HCEC 1CT (cell line): ENCODE measurements at places on chromosomes 16 and 17.

GRCh38 chr16:89705006-89705405, 3.5 kb upstream of the SPATA2L start:
- DNase-seq, result no peak

DNA sequence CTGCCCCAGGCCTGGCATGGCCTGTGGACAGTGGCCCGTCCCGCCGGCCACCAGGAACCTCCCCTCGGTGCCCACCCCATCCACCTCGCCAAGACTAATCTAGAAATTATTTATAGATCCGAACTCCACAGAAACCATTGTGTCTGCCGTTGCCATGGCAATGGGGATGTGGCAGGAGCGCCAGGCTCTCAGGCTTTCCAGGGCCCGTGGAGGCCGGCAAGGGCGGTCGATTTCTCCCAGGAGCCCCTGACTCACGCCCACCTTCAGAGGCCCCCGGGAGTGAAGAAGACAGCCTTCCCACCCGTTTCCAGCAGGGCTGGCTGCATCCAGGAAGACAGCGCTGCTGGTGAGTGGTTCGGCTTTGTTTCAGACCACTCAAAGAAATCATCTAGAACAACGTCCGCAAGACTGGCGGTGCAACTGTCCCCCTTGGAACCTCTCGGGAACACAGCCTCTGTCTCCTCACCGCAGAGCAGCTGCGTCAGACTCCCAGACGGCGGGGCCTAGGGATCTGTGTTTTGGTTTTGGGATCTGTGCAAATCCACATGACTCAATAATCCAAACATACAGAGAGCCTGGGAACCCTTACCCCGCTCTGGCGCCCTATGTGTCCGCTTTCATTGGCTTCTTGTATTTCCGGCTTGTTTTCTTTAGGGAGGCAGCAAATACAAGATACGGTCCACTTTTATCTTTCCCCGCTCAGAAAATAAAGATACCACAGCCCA, 48.5 kb upstream of the ZCCHC14 start:
- peak; percentile 80 for DNase-seq

- DNase-seq, result peak; percentile 93
These were observed 23.2 kb downstream of the MAP3K14 start for GRCh38 chr17:45293413-45294211.

- DNase-seq, result no peak
These were observed 40.5 kb downstream of the DHRS7B start for GRCh38 chr17:21167303-21167702.

DNA sequence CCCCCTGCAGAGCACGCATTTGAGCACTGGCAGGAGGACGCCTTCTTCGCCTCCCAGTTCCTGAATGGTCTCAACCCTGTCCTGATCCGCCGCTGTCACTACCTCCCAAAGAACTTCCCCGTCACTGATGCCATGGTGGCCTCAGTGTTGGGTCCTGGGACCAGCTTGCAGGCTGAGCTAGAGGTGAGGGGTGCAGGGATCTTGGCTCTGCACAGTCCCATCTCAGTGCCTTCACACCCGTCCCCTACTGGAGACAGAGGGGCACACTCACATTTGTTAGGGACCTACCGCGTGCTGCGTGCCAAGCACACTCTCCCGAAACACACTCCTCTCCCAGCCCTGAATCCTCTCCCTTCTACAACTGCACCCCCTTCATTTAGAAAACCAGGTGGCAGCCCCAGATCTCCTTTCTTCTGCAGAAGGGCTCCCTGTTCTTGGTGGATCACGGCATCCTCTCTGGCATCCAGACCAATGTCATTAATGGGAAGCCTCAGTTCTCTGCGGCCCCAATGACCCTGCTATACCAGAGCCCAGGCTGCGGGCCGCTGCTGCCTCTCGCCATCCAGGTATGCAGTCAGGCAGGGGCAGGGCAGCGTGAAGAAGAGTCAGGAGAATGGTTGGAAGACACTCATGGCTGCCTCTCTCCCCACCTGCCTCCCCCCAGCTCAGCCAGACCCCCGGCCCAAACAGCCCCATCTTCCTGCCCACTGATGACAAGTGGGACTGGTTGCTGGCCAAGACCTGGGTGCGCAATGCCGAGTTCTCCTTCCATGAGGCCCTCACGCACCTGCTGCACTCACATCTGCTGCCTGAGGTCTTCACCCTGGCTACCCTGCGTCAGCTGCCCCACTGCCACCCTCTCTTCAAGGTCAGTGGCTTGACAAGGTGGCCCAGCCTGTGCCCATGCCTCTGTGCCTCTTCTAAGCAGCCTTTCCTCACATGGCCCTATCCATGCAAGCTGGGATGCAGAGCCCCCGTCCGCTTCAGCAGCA, 6.3 kb downstream of the ALOX15B start:
- no peak for DNase-seq

- no peak for DNase-seq
These were observed 60.7 kb upstream of the SREBF1 start for GRCh38 chr17:17897442-17897841.

DNA sequence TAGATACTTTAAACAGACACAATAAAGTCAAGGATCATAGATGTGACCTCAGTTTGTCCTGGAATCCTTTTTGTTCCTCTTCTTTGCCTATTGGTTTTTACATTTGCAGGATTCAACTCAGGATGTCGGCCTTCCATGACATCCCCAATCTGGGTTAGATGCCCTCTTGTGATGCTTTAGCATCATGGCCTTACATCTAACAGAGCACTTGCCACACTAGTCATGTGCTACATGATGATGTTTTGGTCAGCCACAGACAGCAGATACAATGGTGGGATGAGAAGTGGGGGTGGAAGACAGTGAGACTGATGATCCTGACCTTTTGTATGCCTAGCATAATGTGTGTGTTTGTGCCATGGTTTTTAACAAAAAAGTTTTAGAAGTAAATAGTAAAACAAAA, 1.8 kb upstream of the SYNRG start:
- no peak for DNase-seq

DNA sequence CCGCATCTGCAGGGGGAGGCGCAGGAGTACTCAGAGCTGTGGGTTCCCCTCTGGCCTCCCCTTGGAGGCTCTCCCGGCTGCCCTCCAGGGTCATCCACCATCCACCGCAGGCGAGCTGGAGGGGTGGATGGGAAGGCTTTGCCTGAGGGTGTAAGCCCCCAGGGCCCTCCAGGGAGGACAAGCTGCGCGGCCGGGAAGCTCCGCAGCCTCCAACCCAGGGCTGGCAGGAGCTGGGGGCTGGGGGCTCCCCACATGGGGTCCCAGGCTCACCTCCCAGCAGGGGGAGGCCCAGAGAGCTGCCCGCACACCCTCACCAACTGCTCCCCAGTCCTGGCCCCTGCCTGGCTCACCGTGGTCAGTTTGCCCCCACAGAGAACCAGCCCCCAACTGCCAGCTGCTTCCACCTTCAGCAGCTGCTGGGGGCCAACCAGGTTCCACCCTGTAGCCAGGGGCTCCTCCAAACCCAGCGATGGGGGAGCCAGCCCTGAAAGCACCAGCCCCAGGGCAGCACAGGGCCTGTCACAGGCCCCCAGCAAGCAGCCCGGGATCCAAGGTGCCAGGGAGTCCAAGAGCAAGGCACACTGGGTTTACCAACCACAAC, 19.8 kb upstream of the CHMP6 start:
- no peak for DNase-seq

DNA sequence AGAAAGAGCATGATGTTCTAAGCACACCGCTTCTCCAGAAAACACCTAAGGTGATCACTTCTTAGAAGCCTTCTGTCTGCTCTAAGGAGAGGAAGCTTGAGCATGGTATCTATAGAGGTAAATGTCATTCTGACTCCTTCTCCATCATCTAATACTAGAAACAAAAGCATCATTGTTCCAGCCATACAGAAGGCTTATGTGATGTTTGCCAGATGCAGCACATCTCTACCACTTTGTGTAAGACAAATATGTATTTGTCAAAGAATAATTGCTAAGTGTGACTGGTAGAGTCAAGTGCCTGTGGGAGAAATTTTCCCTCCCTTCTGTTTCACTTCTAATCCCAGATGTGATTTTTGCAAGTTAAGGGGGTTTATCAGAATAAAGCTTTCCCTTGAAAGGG, 217.1 kb downstream of the HS3ST3A1 start:
- DNase-seq, result no peak

- DNase-seq, result peak; percentile 54
These were observed 6.2 kb downstream of the PSMD12 start for GRCh38 chr17:67359960-67360791.

DNA sequence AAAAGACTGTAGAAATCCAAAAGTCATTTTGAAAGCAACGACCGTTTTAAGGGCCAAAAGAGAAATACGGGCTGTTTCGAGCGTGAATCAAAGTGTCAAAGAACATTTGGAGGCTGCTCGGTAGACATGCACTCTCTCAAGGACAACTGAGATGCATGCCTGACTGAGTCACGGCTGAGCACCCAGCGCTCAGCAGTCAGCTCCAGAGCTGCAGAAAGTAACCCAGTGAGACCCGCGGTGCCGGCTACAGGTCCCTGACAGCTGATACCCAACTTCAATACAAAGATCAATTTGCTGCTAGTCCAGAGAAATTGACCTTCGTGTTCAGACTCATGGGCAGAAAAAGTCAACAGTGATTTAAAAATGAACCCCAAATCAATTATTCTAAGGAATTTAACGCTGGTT, 214.9 kb downstream of the STX8 start:
- peak; percentile 81 for DNase-seq

DNA sequence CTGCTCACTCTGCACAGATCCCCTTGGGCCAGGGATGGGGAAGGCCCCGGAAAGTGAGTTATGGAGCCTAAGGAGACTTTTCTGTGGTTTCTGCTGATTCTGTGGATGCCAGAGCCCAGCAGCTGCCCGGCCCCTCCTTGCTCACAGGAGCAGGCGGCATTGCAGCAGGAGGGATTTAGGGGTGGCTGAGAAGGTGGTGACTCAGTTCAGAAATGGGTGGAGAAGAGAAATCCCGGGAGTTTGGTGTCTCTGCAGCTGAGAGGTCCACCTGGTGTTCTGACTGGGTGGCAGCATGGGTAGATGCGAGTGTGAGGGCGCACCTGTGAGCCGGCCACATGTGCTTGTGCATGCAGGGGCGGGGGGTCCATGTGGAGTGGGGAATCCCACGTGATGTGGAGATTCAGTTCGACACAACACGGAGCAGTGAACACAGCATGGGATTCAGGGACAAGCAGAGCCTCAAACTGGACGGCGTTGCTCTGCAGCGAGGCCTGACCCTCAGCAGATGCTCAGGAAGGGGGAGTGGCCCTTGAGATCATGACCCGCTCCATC, 16.0 kb upstream of the SPPL2C start:
- DNase-seq, result no peak

GRCh38 chr16:58039829-58040495, 14.4 kb downstream of the MMP15 start:
- DNase-seq, result no peak

- DNase-seq, result no peak
These were observed 29.8 kb downstream of the LIG3 start for GRCh38 chr17:35010093-35010492.

- DNase-seq, result no peak
These were observed 18.3 kb downstream of the PSME3IP1 start for GRCh38 chr16:57167538-57167937.

DNA sequence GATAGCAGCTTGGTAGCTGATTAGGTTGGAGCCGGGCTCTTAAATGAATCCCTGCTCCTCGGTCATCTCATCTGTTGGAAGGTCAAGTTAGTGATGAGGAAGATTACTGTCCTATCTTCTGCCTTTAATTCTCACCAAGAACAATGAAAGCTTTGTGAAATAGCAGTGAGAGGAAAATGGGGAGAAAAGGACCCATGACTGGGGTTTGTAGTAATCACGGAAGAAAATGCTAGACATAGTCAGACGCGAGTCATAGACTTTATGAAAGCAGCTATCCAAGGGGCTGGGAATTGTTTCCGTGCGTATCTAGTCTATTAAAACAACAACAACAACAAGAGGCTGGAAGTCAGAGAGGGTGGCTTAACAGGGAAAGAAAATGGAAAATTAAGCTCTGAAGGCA, 18.3 kb downstream of the PIK3R5 start:
- DNase-seq, result no peak

DNA sequence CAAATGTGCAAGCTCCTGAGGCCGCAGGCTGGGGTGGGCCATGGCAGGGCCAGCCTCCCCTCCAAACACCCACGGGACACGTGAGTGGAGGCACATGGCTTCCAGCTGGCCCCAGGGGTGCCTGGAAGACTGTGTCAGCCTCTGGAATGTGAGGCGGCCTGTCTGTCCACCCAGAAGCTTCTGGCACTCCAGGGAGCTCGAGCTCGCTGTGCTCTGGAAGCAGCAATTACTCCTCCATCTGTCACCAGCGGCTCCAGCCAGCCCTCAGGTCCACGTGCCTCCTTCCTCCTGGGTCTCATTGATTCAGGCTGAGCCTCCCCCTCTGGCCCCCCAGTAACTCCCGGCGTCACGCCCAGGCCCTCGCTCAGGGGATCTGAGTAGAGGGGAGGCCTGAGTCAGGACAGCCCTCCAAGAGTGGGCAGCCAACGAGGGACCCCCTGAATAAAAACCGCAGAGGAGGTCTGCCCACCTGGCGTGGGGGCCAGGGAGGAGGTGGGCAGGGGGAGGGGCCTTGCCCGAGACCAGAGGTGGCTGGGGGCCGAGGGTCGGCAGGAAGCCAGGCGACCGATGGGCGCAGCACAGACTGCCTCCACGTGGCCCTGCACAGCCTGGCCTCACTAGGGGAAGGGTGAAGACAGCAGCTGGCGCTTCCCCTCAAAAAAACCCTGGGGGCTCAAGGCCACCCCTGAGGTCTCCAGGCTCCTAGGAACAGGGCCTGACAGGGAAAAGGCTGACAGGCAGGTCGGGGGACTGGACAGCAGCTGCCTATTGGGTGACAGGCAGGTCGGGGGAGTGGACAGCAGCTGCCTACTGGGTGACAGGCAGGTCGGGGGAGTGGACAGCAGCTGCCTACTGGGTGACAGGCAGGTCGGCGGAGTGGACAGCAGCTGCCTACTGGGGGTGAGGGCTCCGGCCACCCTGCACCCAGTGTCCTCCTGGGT, 11.9 kb downstream of the PIEZO1 start:
- peak; percentile 91 for DNase-seq

GRCh38 chr16:85616607-85617321, 3.6 kb downstream of the GSE1 start:
- no peak for DNase-seq

DNA sequence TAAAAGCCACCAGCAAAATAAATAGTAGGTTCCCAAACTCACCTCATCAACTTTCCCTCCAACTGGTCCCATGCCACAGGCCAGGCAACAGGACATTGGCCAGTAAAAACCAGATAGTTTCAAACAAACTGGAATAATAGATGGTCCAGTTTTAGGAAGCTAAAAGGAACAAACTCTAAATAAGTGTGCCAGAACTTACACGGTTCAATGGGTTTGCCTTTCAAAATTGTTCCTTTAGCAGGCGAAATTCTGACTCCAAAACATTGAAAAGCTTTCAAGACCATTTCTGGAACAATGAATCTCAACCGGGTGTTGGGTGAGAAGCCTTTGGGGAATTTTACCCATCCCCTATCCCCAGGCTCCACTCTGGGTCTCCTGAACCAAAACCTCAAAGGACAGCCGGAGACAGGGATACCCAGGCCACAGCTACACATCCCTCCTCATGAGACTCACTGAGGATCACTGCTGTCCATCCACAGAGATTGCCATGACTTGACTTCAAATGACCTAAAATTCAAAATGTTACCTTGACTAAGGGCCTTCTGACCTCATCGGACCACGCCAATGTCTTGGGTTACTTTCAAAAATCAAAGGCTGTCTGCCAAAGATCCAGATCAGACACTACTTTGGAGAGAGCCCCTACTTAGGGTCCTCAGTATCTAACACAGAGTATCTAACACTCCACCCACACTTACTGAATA, 13.0 kb downstream of the AXIN2 start:
- DNase-seq, result no peak
